Smooth muscle cell of the coronary artery (primary cell): ENCODE measurements at places on chromosomes 2 and 18. TPM values are rescaled to one million over a fixed set of nuclear protein-coding genes. Genes with fewer than 3 reads are reported as not detected.

Gene KCNIP3
- total RNA-seq, result 0.53 and 2.9 TPM in 2 replicates

Gene ABCB11
- total RNA-seq, result not detected in 2 replicates

Gene GALNT14
- total RNA-seq, result 0.08 and 0.12 TPM in 2 replicates

Gene NYAP2
- total RNA-seq, result not detected in 2 replicates

Gene NCL
- 212 and 251 TPM in 2 replicates for total RNA-seq

Gene FN1
- 7,340 and 11,165 TPM in 2 replicates for total RNA-seq

Gene PPP1R1C
- 0.38 TPM in 1 of 2 replicates, not detected in the other for total RNA-seq

Gene NDUFV2
- total RNA-seq, result 21.8 and 82.3 TPM in 2 replicates

Gene UBE2F
- 35.6 and 37.9 TPM in 2 replicates for total RNA-seq

Gene TOGARAM2
- total RNA-seq, result 0.23 TPM in 1 of 2 replicates, not detected in the other

Gene LBX2
- 0.30 and 0.94 TPM in 2 replicates for total RNA-seq
